ENCODE measurements at places on chromosomes 7 and 10.

DNA sequence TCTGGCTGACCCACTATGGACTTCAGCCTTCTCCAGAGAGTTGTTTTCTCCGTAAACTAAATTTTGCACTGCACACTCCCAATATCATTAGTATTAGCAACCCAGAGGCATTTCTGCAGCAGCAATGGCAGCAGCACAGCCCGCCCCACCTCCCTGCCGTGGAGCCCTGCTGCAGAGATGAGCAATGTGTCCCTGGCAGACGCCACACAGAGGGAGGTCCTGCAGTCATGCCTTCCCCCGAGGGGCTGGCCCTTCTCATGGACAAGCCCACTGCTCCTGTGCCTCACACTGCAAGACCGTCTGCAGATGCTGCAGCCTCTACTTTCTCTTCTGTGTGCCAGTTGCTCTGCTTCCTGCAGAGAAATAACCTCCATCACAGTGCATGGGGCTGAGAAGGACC is 393.4 kb upstream of the MKI67 start:
- no peak for DNase-seq

DNA sequence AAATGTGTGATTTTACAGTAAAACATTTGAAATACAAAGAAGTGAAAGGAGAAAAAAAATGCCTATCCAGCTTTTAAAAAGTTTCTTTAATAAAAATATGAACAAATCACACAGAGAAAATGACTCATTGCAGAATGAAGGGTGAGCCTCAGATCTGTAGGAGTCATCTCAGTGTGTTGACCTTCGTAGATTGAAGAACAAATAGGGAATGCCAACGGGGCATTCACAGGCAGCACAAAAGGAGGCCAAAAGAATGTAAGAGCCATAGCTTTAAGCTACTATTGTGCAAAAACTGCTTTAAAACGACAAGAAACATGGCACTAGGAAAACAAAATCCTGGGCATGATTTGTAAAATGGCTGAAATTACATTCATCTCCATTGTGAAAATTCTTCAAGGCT is 782.7 kb upstream of the CELF2 start:
- no peak for DNase-seq

DNA sequence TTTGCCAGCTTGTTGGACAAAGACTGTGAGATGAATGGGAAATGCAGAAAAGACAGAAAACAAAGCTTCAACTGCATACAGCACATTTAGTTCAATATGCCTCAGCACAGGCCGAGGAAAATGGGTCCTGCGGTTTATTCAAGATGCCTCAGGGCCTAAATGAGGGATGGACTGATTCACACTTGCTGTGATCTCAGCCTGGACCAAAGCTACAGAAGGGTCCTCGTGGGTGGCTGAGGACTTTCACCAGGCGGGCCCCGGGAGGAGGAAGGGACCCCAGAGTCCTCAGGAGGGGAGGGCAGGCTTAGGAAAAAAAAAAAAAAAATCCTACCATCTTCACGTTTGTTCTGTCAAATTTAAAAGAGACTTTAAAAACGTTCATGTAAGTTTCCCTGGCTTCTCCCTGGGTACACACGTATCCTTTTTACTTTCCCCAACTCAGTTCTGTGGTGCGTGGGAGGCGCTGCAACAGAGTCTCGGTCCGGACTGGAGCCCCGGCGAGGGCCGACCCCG is 624 bp upstream of the ZNF783 start:
- no peak for DNase-seq

DNA sequence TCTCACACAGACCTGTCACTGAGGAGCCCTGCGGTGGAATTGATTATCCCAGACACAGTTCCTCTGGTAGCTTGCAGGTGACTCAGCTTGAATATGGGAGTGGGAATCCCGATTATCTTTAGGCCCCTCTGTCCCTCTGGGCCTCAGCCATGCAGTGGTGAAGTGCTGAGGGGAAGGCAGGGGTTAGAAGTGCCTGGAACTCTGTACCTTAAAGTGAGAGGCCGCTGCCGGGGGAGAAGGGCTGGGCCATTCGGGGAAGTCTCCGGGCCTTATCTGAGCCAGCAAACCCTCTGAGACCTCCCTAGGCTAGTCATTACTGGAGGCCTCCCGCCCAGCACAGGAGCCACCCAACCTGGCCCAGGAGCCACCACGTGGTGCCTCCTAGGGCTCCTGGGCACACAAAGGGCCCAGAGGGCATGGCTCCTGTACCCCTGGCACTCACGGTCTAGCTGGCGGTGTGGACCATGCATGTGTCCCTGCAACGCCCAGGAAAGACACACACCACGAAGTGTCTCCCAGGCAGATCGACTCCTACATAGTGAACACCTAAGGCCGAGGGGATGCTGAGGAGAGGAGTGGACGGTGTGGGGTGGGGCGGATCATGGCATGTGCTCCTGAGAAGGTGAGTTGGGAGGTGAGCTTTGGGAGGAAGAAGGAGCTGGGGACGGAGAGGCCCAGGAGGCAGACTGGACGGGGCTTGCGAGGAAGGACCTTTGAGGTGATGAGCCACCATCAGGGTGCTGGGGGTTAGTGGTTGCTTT is 56.2 kb downstream of the HK1 start:
- no peak for DNase-seq

DNA sequence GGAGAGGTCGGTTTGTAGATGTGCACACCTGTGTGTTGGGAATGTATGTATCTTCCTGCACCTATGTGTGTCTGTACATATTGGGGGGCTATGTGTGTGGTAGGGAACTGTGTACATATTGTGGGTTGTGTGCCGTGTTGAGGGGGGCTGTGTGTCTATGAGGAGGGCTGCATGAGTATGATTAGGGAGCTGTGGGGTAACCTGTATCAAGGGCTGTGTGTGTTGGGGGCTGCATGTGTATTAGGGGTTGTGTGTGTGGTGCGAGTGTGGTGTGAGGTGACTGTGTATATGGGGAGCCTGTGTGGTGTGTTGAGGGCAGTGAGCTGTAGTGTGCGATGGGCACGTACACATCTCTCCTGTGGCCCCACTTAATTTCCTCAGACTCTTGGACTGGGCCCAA is 22.2 kb upstream of the PAX2 start:
- DNase-seq, result no peak

DNA sequence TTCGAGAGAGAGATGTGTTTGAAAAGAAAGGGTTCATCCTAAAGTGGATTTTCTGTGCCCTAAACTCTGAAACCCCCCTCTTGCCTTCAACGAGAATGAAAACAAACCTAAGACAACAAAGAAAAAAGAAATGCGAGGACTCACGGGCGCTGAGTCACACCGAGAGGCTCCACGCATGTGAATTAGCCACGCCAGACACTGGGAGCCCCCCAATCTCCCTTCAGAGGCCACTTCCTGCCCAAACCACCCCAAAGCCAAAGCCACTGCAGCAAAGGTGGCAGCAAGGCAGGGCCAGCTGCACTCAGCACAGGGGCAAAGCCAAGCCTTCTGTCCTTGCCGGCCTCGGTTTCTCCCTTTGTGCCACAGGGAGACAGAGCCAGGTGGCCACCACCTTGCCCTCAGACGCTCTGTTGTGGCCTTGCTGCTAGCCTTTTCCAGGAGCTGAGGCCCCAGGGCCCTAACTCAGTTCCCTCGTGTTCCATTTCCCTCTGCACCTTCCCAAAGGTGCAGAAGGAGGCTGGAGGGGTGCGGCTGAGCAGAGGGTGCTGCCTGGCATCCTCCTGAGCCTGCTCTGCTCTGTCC is 93.3 kb downstream of the FAM53B start:
- peak; percentile 56 for DNase-seq

DNA sequence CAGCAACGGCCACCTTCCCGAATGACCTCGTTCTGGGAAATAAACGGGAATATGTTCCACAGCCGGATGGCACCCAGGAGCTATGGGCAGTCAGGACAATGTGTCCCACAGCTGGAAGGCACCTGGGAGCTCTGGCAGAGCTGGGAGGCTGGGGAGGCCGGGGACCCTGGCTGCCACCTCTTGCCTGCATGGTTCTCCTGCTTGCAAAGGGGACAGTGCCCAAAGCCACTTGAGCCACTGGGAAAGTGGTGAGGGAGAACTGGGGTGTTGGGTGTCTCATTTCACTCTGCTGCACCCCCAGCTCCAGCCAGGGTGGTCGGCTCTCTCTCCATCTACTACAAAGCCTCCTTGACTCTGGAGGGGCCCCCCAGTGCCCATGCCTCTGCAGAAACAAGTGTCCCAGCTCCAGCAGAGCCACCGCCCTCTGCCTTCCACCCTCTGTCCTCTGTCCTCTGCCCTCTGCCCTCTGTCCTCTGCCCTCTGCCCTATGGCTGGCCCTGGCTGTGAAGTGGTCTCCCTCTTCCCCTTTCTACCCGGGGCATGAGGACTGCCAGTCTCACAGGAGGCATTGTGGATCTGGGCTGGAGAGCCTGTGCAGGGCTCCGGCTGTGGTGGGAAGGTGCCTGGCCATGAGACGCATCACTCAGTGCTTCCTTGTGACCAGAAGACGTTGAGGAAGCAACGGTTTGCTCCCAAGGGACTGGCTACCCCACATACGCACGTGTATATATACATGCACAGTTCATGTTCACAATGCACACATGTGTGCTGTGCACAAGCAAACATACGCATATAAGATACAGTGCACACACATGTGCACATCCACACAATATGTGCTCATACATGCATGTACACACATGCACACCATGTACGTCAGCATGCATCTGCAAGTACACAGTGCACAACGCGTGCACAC is 21.5 kb upstream of the INPP5A start:
- DNase-seq, result no peak

- DNase-seq, result no peak
These were observed 3.4 kb upstream of the CLDN15 start for GRCh38 chr7:101241015-101241363.

- DNase-seq, result no peak
These were observed 11.1 kb upstream of the INA start for GRCh38 chr10:103265717-103266329.

GRCh38 chr10:63106111-63106755 is 26.9 kb upstream of the NRBF2 start:
- no peak for DNase-seq

DNA sequence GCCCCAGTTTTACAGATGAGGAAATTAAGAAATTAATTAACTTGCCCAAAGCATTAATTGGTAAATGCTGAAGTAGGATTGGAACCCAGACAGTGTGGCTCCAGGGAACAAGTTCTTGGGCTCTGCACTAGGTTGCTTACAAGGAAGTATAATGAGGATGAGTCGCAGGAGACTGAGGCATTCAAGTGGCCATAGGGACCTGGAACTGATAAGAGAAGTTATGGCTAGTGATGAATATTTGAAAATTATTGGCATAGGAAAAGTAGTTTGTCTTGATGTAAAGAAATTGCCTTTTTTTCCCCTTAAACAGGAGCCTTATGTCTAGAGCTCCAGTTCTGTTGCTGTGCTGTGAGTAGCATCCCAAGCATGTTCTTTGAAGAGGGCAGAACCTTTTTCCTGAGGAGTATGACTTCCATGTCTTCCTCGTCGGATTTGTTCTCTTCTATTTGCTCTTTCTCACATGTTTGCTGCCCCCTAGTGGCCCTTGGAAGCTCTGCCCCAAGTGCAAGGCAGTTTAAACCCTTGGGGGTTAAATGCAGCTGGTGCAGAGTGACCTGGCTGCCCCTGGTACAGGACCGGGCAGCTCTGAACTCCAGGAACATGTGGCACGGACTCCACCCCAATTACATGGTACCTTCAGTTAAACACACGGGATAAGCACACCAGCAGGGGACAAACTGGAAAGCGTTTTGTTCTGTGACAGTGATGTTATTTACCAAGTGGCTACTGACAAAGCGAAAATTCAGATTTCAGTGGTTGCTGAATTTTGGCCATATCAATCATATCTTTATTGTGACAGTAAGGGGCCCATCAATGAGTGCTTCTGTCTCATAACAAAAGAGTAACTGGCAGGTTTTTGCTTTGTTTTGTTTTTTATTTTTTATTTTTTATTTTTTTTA is 148.8 kb downstream of the HECW1 start:
- DNase-seq, result peak; percentile 34

DNA sequence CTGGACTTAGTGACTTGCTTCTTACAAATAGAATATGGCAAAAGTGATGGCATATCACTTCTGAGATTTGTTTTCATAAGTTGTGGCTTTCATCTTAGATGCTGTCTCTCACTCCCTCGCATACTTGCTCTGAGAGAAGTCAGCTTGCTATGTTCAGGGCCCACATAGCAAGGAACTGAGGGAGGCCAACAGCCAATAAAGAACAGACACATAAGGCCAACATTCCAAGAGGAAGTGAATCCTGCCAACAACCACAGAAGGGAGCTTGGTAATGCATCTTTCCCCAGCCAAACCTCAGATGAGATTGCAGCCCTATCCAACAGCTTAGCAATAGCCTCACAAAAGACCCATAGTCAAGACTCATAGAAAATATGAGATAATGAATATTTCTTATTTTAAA is 39.2 kb upstream of the DMTF1 start:
- no peak for DNase-seq

DNA sequence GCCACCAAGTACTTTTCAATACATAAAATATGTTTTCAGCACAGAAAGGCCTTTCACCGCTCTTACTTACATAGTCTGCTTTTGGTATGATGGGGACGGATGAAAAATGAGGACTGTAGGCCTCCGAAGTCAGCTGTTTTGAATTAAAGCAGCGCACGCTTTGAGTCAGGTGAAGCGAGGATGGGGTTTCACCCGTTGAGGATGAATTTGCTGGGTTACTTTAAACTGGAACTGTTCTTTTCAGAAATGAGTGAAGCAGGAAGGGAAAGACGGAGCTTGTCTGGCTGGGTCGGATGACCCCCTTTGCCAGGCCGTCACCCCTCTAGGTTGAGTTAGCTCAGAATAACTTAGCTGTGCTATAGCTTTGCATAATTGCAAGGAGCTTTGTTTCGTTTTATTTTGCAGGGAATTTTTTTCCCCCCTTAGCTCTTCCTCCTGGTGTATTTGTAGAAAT is 40.0 kb downstream of the CUX1 start:
- DNase-seq, result no peak

GRCh38 chr10:97582169-97582568 is 2.0 kb upstream of the HOGA1 start:
- no peak for DNase-seq

Measured in T-helper 9 cell (primary cell).